Activated CD4-positive, CD25-positive, alpha-beta regulatory T cell (primary cell): ENCODE measurements at places on chromosomes 7 and 10.

- no peak for DNase-seq
Observed at GRCh38 chr10:92690915-92691590, 1.3 kb downstream of the HHEX start.

GRCh38 chr7:43648473-43649406 lies 65.8 kb downstream of the STK17A start:
- no peak for DNase-seq

DNA sequence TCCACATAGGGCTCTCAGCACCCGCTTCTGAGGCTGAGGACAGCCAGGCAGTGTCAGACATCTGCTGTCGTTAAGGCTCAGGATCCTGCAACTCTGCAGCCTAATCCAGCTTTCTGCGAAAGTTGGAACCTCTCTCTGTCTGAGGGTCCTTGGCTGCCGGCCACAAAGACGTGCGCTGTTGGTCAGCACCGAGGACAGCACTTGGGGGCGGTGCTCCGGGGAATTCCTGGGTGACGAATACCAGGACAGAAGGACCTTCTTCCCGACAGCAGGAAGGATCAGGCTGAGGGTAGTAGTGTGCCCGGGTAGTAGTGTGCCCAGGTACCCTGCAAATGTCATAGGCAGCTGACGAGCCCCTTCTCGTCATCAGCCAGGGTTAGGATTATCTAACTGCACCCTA lies 16.0 kb upstream of the RASGEF1A start:
- no peak for DNase-seq

- no peak for DNase-seq
Observed at GRCh38 chr7:139265673-139266072, 34.6 kb downstream of the UBN2 start.

GRCh38 chr7:1438208-1438607 lies 21.1 kb downstream of the MICALL2 start:
- no peak for DNase-seq

GRCh38 chr10:7119325-7120015 lies 291.4 kb downstream of the SFMBT2 start:
- no peak for DNase-seq

- DNase-seq = no peak
Observed at GRCh38 chr7:3064067-3064466, 20.4 kb upstream of the CARD11 start.

DNA sequence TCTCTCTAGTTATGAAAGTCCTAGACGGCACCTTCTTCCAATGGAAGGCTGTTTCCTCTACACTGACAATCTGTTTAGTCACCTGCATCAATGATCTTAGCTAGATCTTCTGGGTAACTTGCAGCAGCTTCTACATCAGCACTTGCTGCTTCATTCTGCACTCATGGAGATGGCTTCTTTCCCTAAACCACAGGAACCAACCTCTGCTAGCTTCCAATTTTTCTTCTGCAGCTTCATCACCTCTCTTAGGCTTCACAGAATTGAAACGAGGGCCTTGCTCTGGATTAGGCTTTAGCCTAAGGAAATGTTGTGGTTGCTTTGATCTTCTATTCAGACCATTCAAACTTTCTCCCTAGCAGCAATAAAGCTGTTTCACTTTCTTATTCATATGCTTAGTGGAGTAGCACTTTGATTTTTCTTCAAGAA lies 24.6 kb downstream of the NAMPT start:
- DNase-seq = no peak

DNA sequence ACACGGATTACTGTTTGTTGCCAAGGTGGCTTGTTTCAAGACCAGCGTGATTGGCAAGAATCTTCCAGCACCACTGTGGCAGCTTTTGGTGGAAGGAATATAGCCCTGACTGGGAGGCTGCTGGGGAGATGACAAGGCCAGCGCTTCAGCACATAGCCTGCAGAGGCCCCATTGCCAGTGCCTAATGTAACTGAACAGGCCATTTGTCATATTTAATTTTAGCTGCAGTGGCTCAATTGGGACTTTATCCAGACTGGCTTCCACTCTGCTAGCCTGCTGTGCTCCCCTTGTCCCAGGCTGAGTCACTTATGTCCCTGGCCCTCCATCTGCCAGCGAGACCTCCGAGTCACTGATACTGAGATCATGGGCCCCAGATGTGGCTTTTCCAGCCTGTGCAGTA lies 483.1 kb downstream of the GALNT17 start:
- no peak for DNase-seq

- DNase-seq = no peak
Observed at GRCh38 chr10:89377705-89378637, at the start of gene IFIT1B. TSS of gene IFIT1B (plus strand) at chr10:89378056. CDS start at chr10:89378136, 80 bp downstream.

- DNase-seq = no peak
Observed at GRCh38 chr10:118356628-118357027, 14.5 kb upstream of the FAM204A start.

GRCh38 chr7:128876978-128877755 lies 14.5 kb downstream of the ATP6V1F start:
- DNase-seq = no peak

DNA sequence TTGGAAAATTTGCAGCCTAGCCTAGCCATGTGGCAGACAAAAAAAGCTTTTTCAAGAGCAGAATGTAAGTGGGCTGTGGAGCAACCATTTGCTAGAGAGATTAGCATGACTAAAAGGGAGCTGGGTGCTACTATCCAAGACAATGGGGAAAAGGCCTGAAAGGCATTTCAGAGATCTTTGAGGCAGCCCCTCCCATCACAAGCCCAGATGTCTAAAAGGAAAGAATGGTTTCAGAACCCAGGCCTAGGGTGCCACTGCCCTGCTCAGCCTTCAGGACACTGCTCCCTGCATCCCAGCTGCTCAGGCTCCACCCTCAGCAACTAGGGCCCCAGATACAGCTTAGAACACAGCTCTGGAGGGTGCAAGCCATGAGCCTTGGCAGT lies 24.7 kb downstream of the PNLIPRP3 start:
- no peak for DNase-seq

DNA sequence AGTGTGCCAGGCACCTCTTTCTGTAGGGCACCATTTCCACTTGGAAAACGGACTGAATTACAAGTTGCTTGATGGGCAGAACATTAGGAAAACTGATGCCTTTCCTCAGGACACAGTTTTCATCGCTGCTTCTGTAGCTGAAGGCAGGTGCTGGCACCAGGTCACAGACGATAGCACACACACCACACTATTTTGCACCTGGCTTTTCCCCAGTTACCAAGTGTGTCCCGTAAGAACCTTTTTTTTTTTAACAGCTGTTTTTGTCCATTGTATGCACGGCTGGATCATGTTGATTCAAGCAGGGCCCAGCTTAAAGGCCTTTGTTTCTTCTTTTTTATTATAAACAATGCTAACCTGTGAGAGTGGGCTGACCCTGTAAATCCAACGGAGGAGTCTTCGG lies 1.3 kb upstream of the GET4 start:
- no peak for DNase-seq

GRCh38 chr10:87603769-87604168 lies 55.9 kb upstream of the PAPSS2 start:
- no peak for DNase-seq

DNA sequence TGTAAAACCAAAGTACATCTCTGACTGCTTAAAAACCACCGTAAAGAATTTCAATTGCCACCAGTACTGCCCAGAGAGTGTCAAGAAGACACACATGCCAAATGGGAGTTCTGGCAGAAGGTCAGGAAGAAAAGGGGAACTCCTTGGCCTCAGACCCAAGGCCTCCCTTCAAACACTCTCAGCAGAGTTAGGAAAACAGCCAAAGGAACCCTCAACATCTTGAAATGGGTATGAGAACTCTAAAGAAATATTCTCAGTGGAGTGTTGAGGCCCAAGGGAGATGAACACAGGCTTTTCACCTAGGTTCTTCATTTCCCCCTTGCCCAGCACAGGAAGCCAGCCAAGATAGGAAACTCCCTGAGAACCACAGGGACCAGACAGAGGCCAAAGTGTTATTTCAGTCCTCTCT lies 96.1 kb upstream of the ASAH2 start:
- DNase-seq = no peak
